ENCODE measurements at places on chromosomes 12 and 14. TPM values are rescaled to one million over a fixed set of nuclear protein-coding genes. Genes with fewer than 3 reads are reported as not detected.

ADCK1 gene
- 4.9 TPM for total RNA-seq

SRGAP1 gene
- 3.0 TPM for total RNA-seq

GALNT9 gene
- total RNA-seq = not detected

TAS2R7 gene
- total RNA-seq = not detected

APOF gene
- not detected for total RNA-seq

NRDE2 gene
- total RNA-seq = 8.2 TPM

ADCY4 gene
- total RNA-seq = not detected

FGF6 gene
- not detected for total RNA-seq

FOXG1 gene
- 16.7 TPM for total RNA-seq

Data from M059J (cell line).